Forelimb muscle (tissue), 1 donor: ENCODE measurements at places on chromosomes 5 and 9. TPM values are rescaled to one million over a fixed set of nuclear protein-coding genes. Genes with fewer than 3 reads are reported as not detected.

Gene SPINK7
- polyA plus RNA-seq = 0.23 TPM

Gene CXXC5
- 82.3 TPM for polyA plus RNA-seq

Gene FREM1
- polyA plus RNA-seq = 19.4 TPM

Gene HACD4
- polyA plus RNA-seq = 1.5 TPM

Gene TAF11L10
- polyA plus RNA-seq = not detected

Gene SLC36A3
- polyA plus RNA-seq = not detected
